BE2C (cell line): ENCODE measurements at places on chromosomes 6 and 20.

- DNase-seq: no peak
These were observed 32.4 kb downstream of the SLC2A12 start for GRCh38 chr6:134020071-134020470.

- no peak for DNase-seq
These were observed 172.2 kb downstream of the ARID1B start for GRCh38 chr6:156949376-156949775.

DNA sequence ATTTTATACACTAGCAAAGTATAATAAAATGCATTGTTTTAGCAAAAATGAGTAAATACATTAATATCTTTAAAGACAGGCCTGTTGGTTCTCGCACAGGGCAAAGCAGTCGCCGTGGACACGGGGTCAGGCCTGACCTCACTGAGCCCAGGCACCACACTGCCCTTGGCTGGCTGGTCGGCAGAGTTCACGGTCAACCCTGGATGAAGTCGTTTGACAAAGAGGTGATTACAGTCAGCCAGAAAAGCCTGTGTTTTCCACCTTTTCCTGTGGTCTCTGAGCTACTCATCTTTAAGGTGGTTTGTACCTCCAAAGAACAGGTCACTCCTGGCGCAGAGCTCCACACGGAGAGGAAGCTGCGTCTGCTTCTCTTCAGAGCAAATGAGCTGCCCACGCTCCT lies 191.5 kb downstream of the DLL1 start:
- no peak for DNase-seq

DNA sequence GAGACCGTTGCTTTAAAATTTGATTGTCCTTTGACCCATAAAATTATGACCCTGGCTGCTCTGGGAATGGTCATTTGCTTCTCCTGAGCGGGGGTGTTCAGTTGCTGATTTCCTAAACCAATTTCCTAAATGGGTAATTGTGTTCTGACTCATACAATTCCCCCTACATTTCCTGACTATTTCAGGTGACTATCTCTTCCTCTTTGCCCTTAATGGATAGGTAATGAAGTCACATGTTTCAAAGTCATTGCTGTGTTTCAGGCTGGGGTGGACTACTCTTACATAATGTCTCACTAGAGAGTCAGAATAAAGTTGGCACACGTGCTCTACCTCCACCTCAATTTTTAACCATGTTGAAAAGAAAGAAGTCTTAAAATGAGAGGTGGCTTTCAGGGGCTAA lies 109.8 kb downstream of the DOK5 start:
- no peak for DNase-seq

- no peak for DNase-seq
These were observed 34.1 kb downstream of the EZR start for GRCh38 chr6:158785036-158785435.

DNA sequence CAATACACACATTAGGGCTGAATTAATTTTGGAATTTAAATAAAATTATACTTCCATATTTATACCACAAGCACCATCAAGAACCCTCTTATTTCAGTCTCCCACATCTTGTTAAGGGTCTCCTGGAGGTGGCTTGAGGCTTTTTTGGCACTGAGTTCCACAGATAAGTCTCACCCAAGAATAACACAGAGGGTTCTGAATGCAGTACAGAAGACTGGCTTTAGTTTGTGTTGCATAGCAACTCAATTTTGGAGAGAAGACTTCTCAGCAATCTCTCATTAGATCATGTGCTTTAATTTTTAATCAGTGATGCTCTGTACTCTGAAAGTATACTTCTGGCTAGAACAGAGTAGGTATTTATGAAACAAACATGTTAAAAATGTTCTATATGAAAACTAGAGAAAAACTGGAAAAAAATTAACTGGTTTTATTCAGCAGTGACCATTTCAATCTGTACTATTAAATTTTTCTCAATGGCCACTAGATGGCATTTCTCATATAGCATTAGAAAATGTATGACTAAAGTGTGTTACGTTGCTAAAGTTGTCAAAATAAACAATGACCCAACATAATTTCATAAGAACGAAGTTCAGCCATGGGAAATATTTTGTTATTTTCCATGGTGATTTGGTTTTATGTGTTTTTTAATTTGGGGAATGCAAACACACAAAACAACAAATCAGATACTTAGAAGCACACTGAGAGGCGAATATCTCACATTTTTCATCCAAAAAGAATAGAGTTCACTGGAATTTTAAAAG lies 32.7 kb upstream of the MAP7 start:
- DNase-seq: no peak

DNA sequence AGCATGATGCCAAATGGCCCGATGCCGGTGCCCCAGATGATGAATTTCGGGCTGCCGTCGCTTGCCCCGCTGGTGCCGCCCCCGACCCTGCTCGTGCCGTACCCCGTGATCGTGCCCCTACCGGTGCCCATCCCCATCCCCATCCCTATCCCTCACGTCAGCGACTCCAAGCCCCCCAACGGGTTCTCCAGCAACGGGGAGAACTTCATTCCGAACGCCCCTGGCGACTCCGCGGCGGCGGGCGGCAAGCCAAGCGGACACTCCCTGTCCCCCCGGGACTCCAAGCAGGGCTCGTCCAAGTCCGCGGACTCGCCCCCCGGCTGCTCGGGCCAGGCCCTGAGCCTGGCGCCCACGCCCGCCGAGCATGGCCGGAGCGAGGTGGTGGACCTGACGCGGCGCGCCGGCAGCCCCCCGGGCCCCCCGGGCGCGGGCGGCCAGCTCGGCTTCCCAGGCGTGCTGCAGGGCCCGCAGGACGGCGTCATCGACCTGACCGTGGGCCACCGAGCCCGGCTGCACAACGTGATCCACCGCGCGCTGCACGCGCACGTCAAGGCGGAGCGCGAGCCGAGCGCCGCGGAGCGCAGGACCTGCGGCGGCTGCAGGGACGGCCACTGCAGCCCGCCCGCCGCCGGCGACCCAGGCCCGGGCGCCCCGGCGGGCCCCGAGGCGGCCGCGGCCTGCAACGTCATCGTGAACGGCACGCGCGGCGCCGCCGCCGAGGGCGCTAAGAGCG lies 144.6 kb downstream of the SOBP start:
- DNase-seq: no peak

GRCh38 chr20:45911486-45912343 lies at the start of gene PLTP:
PLTP (minus strand) TSS chr20:45912155; CDS start chr20:45911452, 703 bp downstream.
- peak; percentile 87 for DNase-seq

GRCh38 chr6:36612101-36612625 lies 18.0 kb downstream of the SRSF3 start:
- no peak for DNase-seq

- no peak for DNase-seq
These were observed 43.5 kb downstream of the FNDC1 start for GRCh38 chr6:159212525-159213280.
